ENCODE measurements at places on chromosomes 4 and X. TPM values are rescaled to one million over a fixed set of nuclear protein-coding genes. Genes with fewer than 3 reads are reported as not detected.

The YTHDC1 gene
- 383 TPM for total RNA-seq

The NWD2 gene
- not detected for total RNA-seq

The MMRN1 gene
- total RNA-seq = 0.19 TPM

The VSIG1 gene
- total RNA-seq = 12.5 TPM

The G3BP2 gene
- 319 TPM for total RNA-seq

The FDCSP gene
- not detected for total RNA-seq

The RHOXF2B gene
- not detected for total RNA-seq

The USP11 gene
- 66.2 TPM for total RNA-seq

The TLR10 gene
- total RNA-seq = not detected

The RHOXF1 gene
- 0.45 TPM for total RNA-seq

The F11 gene
- not detected for total RNA-seq

GRCh38 chr4:18638031-18638430, 616.5 kb upstream of the LCORL start:
- no peak for DNase-seq
- H3K27me3 ChIP-seq = no peaks in the 10 kb centered on the region
- no peaks in the 10 kb centered on the region for H3K36me3 ChIP-seq
- no peaks in the 10 kb centered on the region for H3K4me1 ChIP-seq

DNA sequence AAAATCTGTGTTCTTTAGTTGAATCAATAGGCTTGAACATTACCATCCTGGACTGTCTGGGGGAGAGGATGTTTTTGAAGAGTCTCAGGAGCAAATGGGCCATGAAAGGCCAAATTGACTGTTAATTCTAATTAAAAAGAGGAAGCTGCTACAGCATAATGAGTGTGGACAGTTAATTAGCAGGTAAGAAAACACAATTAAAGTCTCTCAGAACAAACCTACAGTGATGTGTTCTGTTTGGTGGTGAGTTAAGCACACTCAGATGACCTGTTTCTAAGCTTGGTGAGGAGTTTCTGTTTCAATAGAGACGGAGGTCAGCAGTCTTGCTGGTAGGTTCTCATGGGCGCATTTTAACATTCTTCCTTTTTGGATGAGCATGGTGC, 68.1 kb downstream of the DRD5 start:
- no peaks in the 10 kb centered on the region for H3K36me3 ChIP-seq
- H3K4me3 ChIP-seq = no peak overlapping the region
- peaks cover 3% of the 10 kb centered on the region for H3K27me3 ChIP-seq
- no peaks in the 10 kb centered on the region for H3K4me1 ChIP-seq
- no peak for DNase-seq

GRCh38 chr4:8108991-8109390, 49.6 kb downstream of the ABLIM2 start:
- no peak for DNase-seq
- H3K36me3 ChIP-seq = no peaks in the 10 kb centered on the region
- no peak overlapping the region for H3K27ac ChIP-seq
- H3K4me3 ChIP-seq = no peak overlapping the region
- no peaks in the 10 kb centered on the region for H3K27me3 ChIP-seq

- DNase-seq = no peak
- H3K27ac ChIP-seq = no peak overlapping the region
- H3K36me3 ChIP-seq = no peaks in the 10 kb centered on the region
- no peaks in the 10 kb centered on the region for H3K27me3 ChIP-seq
- H3K4me1 ChIP-seq = no peaks in the 10 kb centered on the region
Observed at GRCh38 chr4:136909626-136910025, 622.7 kb downstream of the PCDH18 start.

DNA sequence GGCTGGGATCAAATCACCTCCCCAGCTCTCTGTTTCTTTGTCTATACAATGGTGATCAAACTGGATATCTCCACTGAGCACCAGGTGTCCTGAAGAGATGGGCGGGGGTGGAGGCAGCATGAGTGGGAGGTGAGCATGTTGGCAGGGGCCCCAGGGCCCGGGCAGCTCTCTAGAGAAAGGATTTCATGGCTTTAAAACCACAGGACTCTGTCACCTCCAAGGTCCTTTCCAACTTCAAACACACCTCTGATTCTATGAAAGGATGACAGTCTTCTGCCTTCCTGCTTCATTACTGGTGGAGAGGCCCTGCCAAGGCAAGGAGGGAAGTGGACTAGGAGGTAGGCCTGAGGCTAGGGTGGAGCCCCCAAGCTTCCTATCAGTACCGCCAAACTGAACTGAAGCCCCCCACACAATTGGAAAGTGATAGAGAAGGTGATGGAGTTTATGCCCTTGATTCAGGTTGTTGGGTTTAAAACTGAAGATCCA, 38.6 kb downstream of the TRIM2 start:
- no peak overlapping the region for H3K4me3 ChIP-seq
- no peak overlapping the region for H3K27ac ChIP-seq
- no peaks in the 10 kb centered on the region for H3K36me3 ChIP-seq
- H3K27me3 ChIP-seq = no peaks in the 10 kb centered on the region
- H3K4me1 ChIP-seq = no peaks in the 10 kb centered on the region

- no peak overlapping the region for H3K4me3 ChIP-seq
- no peaks in the 10 kb centered on the region for H3K4me1 ChIP-seq
- no peak for DNase-seq
- no peak overlapping the region for H3K27ac ChIP-seq
Observed at GRCh38 chr4:183912585-183912984, 7.5 kb downstream of the STOX2 start.

- H3K36me3 ChIP-seq = no peaks in the 10 kb centered on the region
- no peaks in the 10 kb centered on the region for H3K27me3 ChIP-seq
- DNase-seq = no peak
- H3K4me3 ChIP-seq = no peak overlapping the region
Observed at GRCh38 chr4:155489271-155489670, 112.5 kb upstream of the MAP9 start.

- H3K4me3 ChIP-seq = no peak overlapping the region
- H3K36me3 ChIP-seq = peaks cover 24% of the 10 kb centered on the region
- H3K27ac ChIP-seq = no peak overlapping the region
- no peak for DNase-seq
Observed at GRCh38 chr4:1746919-1747602, 25.7 kb downstream of the TACC3 start.

- no peaks in the 10 kb centered on the region for H3K27me3 ChIP-seq
- no peaks in the 10 kb centered on the region for H3K4me1 ChIP-seq
- DNase-seq = no peak
- no peaks in the 10 kb centered on the region for H3K36me3 ChIP-seq
- no peak overlapping the region for H3K27ac ChIP-seq
Observed at GRCh38 chrX:142214081-142214480, 9.0 kb upstream of the MAGEC2 start.

DNA sequence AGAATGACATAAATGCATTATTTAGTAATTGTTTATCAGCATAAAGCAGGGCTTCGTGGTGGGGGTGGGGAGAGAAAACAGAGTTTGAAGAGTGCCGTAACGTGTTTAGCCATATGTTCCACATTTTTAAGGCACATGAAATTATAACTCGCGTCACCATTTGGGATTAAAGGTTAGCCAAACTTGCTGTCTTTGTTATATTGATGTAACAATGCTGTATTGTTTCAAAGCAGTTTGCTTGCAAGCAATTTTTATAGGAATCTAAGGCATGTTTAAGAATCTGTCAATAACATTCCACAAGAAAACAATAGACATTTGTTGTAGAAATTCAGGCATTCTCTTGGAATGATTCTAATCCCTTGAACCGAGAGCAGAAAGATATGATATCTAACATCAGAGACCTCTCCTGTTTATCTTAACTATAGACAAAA, 78.3 kb downstream of the CLDN22 start:
- no peaks in the 10 kb centered on the region for H3K4me1 ChIP-seq
- H3K27ac ChIP-seq = no peak overlapping the region
- no peak overlapping the region for H3K4me3 ChIP-seq

DNA sequence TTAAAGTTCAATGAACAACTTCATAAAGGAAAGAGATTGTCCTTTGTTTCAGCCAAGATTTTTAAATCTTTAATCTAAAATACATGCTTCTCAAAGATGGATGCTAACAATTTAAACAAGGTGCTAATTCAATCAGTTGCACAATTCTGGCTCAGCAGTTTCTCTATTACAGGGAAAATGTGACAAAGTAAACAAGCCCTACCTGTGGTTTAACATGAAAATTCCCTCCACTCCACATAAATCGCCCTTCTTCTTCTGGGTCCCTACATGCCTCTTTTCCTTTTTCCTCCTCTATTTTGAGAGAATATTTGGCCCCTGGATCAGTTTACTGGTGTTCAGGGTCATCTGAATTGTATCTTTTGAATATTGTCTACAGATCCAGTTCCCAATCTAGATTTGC, 80.6 kb downstream of the FRYL start:
- no peaks in the 10 kb centered on the region for H3K36me3 ChIP-seq
- no peak for DNase-seq
- no peaks in the 10 kb centered on the region for H3K27me3 ChIP-seq
- no peak overlapping the region for H3K4me3 ChIP-seq
- H3K4me1 ChIP-seq = peaks cover 3% of the 10 kb centered on the region
- H3K27ac ChIP-seq = no peak overlapping the region

DNA sequence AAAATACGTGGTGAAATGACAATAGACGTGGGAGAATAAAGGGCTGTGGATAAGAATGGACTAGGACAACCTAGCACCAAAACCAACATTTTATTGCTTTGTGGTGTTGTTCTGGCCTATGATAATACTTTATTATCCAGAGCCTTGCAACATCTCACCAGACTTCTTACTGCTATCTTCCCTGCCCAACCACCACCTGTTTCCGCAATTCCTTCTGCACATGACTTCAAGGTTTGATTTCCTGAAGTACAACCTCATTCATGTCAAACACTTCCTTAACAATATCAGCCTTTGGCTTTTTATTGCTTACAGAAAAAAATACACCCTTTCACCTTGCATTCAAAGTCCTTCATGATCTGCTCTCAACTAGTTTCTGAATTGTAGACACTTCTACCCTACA, 84.8 kb downstream of the RTL3 start:
- H3K27me3 ChIP-seq = no peaks in the 10 kb centered on the region
- H3K36me3 ChIP-seq = no peaks in the 10 kb centered on the region

DNA sequence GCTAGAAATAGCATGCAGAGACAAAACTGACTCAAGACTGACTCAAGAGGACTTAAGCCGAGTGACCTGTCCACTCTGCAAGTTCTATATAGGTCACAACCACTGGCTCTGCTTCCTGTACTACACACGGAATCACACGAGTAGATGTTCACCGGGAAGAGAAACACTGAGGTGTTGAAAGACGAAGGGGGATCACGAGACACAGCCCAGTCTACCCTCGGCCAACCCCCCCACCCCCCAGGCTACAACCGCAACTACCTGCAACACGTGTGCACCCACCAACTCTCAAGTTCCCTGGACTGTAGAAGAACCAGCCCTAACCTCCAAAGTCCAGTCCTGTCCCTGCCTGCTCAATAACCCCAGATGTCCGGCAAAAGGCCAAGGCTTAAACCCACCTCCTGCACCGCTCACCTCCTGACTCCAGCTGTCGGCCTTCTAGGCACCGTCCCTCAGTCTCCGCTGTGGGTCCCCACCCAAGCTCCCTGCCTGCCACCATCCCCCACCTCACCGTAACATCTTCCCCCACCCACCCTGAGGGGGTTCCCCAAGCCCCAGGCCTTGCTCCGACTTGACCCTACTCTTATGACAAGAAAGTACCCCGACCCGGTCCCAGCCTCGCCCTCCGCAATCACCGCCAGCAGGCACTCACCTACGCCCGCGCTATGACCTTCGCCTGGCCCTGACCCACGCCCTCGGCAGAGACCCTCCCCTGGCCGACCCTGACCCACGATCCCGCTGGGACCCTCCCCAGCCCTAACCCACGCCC, 739 bp downstream of the GAK start:
- H3K4me3 ChIP-seq = peak overlapping the region; percentile 97
- peaks cover 46% of the 10 kb centered on the region for H3K4me1 ChIP-seq
- peaks cover 5% of the 10 kb centered on the region for H3K36me3 ChIP-seq
- H3K27me3 ChIP-seq = no peaks in the 10 kb centered on the region
- DNase-seq = peak; percentile 7
- H3K27ac ChIP-seq = peak overlapping the region; percentile 75

- no peak for DNase-seq
- no peak overlapping the region for H3K4me3 ChIP-seq
- no peaks in the 10 kb centered on the region for H3K4me1 ChIP-seq
Observed at GRCh38 chrX:110915570-110915969, 120.0 kb upstream of the CHRDL1 start.

GRCh38 chr4:162499478-162499877, 335.7 kb upstream of the FSTL5 start:
- no peak for DNase-seq
- H3K36me3 ChIP-seq = no peaks in the 10 kb centered on the region

DNA sequence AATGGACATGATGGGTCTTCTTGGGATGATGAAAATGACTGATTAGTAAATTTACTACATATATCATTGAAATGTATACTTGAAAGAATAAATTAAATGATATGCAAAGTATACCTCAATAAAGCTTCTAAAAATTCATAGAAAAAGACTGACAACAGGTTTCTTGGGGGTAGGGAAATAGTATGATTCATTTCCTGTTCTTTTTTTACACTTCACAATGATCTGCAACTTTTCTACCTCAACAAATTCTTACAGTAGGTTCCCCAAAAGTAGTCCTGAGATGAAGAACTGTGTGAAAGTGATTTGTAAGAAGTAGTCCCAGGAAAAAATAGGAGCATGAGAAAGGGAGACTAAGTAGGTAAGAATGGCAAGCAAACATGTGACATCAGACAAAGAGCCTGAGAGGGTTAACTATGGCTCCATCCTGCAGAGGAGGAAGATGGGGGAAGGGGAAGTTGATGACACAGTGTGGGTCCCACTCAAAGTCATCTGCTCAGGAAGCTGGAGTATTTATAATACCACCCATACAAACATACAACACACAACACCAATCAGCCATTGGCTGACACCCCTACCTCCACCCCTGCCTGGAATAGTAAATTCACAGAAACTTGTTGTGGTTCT, 73.9 kb downstream of the ARHGAP6 start:
- no peaks in the 10 kb centered on the region for H3K4me1 ChIP-seq
- no peak for DNase-seq
- H3K27ac ChIP-seq = no peak overlapping the region
- no peaks in the 10 kb centered on the region for H3K27me3 ChIP-seq

- no peak within 1 kb of the TSS for H3K4me3 ChIP-seq
- DNase-seq = no peak
- peaks cover 48% of the 10 kb centered on the region for H3K27me3 ChIP-seq
- no peaks in the 10 kb centered on the region for H3K4me1 ChIP-seq
- H3K36me3 ChIP-seq = no peaks in the 10 kb centered on the region
- H3K27ac ChIP-seq = no peak within 1 kb of the TSS
Observed at GRCh38 chr4:65670331-65671031, at the start of gene EPHA5. Gene EPHA5, minus strand, starts transcription at chr4:65670489. Its CDS starts 747 bp downstream, at chr4:65669742.

- H3K27ac ChIP-seq = no peak overlapping the region
- DNase-seq = no peak
- peaks cover 32% of the 10 kb centered on the region for H3K27me3 ChIP-seq
- no peaks in the 10 kb centered on the region for H3K36me3 ChIP-seq
- H3K4me1 ChIP-seq = no peaks in the 10 kb centered on the region
Observed at GRCh38 chr4:4225915-4226605, 669 bp downstream of the OTOP1 start.

Data from CD4-positive, alpha-beta T cell (primary cell).